ENCODE measurements at places on chromosomes 6 and 20.

DNA sequence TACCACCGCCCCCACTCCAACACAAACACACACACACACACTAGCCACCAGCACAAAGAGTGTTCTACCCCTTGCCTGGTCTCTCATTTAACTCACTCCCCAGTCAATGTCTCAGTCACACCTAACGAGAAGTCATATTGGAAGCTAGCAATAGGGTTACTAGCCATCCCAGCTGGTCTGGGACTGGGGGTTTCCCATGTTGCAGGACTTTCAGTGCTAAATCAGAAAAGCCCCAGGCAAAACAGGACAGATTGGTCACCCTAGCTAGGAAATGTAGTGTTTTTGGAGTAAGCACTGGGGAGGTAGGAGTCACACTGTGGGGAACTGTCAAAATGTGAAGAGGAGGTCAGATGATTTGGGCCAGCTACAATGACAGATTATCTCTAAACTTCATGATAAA, 158.1 kb downstream of the UNC5CL start:
- no peak for DNase-seq

- no peak for DNase-seq
These were observed 42.5 kb upstream of the THBS2 start for GRCh38 chr6:169296170-169296569.

GRCh38 chr6:154864066-154864430, 130.8 kb downstream of the SCAF8 start:
- DNase-seq = no peak

DNA sequence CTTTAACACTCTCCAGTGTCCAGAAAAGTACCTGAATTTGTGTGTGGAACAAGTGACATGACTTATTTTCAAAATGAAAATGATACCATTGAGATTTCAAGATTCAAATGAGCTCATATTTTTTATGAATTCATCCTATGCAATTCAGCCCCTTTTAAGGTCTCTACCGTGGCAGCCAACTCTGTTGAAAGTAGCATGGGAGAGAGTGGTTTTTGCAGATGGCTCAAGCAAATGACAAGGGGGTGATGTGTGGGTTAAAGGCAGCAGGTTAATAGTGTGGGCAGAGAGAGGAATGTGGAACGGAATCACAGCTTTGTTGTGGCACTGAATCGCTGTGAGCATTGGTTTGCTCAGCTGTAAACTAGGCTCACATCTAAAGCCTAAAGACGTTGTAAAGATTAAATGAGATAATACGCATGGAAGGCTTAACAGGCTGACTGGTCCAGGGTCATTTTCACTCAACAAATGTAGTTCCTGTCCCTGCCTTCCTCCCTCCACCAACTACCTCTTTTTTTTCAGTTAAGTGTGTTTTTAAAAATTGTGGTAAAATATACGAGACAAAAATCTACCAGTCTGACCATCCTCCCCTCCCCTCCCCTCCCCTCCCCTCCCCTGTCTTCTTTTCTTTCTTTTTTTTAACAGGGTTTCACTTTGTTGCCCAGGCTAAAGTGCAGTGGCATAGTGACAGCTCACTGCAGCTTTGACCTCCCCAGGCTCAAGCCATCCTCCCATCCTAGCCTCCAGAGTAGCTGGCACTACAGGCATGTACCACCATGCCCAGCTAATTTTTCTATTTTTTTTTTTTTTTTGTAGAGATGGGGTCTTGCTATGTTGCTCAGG, 114.7 kb upstream of the ZNF217 start:
- no peak for DNase-seq

DNA sequence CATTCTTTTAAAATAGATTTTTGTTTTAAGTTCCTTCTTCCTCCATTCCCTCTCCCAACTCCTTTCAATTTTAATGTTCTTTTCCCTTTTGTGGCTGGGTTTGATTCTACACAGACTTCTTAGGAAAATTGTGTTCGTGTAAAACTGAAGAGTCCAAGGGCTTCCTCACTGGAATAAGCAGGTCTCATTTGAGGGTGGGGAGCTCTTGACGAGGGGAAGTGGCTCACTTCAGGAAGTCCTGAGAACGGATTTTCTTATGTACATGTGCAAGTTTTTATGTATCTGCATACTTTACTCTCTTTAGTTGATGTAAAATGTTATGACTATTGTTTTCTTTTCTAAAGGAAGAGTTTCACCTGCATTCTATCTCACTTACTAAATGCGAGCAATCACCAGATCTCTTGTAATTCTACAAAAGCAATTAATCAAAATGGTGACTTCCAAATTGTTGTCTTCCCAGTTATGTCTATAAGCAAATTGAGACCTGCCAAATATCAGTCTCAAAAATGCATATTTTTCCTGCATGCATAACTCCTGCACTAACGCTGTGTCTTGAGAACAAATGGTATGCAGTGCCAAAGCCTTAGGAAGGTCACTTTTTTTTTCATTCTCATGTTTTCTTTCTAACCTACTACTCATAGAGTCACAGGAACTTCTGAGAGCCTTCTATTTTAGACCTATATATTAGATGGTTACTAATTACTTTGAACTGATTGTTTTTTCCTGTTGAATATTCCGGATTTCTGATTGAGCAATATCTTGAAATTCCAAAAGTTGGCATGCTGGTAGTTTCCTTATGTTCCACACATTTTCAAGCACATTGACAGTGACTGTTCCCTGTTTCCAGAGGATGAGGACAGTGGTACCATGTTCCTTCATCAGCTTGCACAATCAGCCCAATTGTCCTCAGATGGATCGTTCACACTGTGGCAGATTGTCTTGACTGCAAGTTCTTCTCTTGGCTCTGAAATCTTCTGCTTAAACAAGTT, 251.9 kb upstream of the PRDM1 start:
- DNase-seq = no peak

DNA sequence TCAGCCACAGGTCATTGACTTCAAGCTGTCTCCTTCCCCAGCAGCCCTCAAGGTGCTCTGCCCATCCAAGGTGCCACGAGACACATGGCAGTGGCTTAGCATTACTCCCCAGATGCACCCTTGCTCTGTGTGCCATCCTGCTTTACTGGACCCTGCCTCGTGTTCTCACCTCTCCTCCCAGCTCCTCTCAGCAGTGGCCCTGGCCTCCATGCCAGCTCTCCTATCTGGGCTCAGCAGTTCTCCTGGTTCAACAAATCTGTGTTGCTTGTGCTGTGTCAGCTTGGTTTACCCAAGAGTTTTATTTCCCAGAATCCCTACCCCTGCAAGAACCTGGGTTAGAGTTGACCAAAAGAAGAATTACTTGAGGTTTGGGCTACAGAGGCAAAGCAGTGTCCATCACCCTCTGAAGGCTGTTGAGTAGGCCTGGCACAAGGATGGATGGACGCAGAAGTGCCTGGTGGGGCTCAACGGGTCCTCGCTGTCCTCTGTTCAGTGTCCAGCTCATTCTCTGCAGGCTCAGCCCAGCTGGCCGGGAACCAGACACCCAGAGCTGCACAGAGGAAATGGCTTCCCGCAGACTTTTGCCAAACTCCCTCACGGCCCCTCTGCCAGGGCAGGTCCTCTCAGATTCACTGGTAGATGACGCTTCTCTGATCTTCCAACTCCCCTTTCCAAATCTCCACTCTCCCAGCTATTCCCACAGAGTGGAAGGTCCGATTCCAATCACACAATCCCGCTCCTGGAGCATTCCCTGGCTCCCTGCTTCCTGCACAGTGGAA, 82.6 kb downstream of the FOXA2 start:
- DNase-seq = no peak

- no peak for DNase-seq
These were observed 153.5 kb upstream of the DST start for GRCh38 chr6:56796196-56796532.

- no peak for DNase-seq
These were observed 11.1 kb downstream of the ADTRP start for GRCh38 chr6:11767458-11767857.

- no peak for DNase-seq
These were observed 94.2 kb downstream of the FAM50B start for GRCh38 chr6:3943331-3943765.

DNA sequence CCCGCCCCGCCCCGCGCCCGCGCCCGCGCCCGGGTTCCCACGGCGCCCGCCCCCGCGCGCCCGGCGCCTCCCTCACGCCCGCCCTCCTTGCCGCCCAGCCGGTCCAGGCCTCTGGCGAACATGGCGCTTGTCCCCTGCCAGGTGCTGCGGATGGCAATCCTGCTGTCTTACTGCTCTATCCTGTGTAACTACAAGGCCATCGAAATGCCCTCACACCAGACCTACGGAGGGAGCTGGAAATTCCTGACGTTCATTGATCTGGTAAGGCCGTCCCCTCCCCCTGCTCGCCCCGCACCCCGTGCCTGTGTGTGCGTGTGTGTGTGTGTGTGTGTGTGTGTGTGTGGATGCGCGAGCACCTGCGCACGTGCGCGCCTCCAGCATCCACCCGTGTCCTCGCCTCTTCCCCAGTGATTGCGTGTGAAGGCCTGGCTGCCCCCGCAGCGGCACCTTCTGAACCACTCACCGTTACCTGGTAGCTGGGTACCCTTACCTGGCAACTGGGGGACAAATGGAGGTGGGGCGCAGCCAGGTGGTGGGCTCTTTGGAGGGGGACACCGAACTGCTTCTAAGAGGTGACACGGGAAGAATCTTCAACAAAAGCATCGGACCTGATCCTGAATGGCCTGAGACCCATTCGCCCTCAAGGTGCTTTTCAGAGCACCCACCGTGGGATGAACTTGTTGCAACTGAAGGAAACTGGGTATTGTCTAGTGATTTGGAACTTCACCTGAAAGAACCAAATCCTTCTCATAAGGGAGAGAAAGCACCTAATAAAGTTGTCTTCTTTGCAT, at the start of gene AIG1:
AIG1 (plus strand) TSS at position 84 of the 791 bp plus-strand sequence; CDS start at position 121, 37 bp downstream.
- no peak for DNase-seq

- DNase-seq = no peak
These were observed 32.8 kb downstream of the CYP21A2 start for GRCh38 chr6:32070814-32071543.

DNA sequence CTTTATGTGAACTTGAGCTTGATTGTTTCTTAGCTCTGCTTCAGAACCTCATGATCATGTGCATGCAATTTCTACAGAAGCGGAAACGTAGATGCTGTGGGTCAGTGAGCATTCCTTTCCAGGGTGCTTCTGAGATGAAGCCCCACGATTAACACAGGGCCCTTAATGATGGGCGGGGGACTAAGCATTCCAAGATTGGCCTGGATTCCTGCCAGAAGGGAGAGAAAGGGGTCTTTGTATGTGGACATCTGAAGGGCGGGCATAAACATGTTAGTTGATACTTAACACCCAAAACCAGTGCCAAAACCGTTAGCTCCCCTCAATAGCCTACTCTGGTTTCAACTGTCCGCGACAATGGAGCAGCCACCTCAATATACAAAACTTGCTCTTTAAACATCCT, 46.9 kb upstream of the POU3F2 start:
- DNase-seq = no peak

DNA sequence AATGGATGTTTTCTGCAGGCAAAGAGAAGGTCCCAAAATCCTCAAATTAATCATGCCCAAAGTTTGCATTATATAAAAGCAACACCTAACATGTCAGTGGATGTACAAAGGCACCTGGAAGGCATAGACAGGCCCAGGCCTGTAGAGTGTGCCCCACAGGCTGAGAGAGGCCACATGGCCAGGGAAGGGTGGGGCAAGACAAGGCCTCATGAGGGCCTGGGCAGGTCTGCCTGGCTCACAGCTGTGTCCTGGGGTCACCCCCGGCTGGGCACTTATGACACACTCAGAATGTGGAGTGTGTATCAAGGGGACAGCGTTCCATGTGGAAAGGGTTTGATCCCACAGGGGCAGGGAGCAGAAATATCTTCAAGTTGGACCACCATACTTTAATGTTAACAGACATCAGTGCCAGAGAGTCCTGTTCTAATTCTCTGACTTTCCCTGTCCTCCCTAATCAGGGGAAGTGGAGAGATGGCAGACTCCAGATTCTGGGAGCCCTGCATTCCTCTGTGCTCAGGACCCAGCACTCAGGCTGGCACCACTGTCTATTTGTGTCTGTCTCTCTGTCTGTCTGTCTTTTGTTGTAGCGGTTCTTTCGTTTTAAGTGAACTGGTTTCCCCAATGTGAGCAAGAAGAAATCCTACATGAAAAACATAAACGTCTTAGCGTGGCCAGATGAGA, 178.3 kb upstream of the FOXA2 start:
- DNase-seq = no peak

DNA sequence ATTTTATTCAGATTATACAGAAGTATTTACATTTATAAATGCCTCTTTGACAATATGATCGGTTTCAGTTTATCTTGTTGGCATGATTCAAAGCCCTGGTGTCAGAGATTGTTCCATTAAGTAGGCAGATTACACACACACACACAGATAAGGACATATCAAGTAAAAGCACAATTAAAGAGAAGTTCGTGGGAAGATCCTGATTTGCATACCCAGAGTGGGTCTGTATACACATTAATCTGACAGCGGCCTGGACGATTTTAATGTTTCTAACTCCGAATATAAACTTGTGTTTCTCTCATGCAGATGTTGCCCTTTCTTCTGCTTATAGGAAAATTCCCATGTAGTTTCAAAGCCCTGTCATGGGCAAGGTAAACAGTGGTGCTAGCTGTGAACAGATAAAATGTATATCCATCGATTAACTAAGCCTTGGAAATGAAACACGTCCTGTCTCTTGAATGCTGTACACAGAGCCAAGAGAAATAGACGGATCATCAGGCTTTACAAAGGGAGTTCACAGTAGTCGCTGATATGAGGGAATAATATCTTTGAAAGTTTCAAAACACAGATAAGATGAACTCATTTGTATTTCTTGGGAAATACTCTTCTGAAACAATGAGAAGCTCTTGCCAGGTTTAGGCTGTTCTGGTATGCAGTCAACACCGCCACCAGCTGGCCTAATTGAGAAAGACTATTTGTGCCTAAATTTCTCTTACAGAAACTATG, 108.2 kb upstream of the GMDS start:
- peak; percentile 82 for DNase-seq

- DNase-seq = no peak
These were observed 319.6 kb downstream of the FARS2 start for GRCh38 chr6:5580736-5581581.

DNA sequence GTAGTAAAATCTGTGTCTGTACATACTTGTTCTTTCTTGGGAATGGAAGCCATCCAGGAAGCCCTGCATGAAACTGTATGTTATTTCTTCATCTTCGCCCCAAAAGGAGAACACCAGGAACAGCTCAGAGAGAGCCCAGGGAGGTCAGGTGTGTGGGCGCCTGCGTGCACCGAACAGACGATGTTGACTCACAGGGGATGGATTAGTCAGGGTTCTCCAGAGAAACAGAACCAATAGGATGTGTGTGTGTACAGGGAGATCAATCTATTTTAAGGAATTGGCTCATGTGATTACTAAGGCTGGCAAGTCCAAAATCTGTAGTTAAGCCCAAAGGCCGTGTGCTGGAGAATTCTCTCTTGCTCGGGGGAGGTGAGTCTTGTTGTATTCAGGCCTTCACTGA, 45.7 kb downstream of the RNASET2 start:
- no peak for DNase-seq

GRCh38 chr6:124334359-124334758, 530.7 kb downstream of the NKAIN2 start:
- DNase-seq = no peak

DNA sequence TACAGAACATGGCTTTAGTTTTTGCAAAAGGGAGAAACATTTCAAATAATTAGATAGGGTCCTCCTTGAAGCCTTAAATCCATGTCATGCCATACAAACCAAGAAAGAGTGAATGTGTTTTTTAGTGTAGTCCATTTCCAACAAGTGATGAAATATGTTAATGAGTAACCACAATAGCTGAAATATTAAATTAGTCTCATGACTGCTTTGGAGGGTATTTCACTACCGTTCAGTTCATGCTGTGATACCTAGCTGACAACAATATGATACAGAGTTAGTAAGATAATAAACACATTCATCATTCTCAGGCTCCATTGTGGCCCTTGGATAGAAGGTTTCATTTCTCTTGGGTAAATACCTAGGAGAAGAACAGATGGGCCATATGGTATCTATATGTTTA, 5.8 kb upstream of the ID4 start:
- no peak for DNase-seq

- DNase-seq = peak; percentile 35
These were observed 144.5 kb downstream of the CEBPB start for GRCh38 chr20:50335105-50335504.

Measured in RPMI8226 (cell line).